Activated CD4-positive, alpha-beta T cell treated with anti-CD3 and anti-CD28 coated beads, Interleukin-2, amount 50 U/mL, for 1 hour (primary cell): ENCODE measurements at places on chromosomes 5 and 9.

DNA sequence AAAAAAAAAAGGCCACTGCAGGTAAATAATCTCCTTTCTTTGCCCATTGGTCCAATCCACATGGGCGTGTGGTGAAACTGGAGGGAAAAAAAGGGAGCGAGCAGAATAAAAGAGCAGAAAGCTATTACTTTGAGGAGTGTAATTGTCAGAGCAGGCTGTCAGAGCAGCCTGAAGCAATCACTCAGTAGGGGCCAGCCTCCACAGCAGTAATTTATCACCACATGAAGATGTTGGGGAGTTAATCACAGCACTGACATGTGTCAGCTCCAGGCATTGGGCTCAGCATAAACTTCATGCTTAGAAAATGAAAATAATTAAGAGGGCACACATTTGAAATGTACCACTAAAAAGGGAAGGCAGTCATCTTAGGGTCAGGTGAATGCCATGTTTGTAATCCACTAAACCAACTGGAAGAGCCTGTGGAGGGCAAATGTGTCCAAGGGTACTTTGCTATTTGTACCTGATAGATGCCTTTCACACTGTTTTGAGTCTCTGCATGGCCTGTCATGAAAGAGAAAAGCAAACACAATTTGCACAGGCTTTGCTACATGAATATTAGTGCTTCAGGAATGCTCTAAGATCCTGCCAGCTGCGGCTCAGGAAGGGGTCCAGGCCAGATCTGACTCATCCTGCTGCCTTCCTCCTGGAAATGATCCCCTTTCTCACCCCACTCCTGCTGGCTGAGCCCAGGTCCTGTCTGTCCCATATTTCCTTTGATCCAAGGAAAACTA, 2.9 kb upstream of the PTGER4 start:
- no peak for DNase-seq

DNA sequence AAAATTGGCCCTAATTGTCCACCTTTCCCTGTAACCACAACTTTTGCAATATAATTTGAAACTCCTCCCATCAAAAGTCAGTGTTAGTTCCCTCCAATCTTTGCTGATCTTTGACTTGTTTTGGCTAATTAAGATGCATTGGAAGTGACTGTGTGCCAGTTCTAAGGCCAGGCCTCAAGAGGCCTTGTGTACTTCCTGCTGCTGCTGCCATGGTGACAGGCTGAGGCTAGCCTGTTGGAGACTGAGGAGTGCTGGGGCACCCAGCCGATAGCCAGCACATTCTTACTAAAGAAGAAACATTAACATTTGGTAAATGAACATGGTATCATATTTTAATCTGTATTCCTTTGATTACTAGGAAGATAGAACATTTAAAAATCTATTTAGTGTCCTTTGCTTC, 86.5 kb downstream of the SREK1 start:
- DNase-seq, result no peak

DNA sequence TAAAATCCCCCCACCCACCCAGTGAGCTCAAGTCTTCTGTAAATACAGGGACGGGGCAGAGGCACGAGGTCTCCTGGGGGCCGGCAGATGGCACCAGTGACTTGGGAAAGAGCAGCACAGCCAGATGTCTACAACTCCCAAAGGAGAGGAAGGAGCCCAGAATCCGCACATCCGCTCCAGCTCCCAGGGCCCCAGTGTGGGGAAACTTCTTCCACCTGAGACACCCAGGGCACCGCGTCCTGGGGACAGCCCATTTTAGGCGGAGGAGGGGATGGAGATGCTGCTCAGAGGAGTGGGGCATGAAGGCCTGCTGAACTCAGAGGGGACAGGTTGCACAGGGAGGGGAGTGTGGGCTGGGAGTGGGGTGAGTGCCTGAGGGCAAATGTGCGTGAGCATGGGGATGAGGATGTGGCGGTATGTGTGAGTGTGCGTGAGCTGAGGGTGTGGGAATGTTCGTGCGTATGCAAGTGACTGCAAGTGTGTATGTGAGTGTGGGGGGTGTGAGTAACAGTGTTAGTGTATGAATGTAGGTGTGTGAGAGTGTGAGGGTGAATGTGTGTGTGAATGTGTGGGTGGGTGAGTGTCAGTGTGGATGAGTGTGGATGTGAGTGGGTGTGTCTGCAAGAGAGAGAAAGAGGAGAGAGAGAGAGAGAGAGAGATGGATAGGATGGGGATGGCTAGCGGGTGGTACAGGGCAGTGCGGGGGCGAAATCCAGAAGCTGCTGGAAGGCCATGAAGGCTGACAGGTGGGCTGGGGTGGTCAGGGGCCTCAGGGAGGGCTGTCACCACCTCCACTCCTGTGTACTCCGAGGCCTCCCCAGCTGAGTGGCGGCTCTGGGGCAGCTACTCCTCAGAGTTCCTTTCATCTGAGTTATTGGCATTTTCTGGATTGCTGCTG, 63.5 kb downstream of the DUSP1 start:
- DNase-seq, result no peak

- DNase-seq, result no peak
Measured at GRCh38 chr9:9538766-9539165, 1074.0 kb downstream of the PTPRD start.

GRCh38 chr9:132631280-132631679, 38.5 kb downstream of the DDX31 start:
- no peak for DNase-seq

GRCh38 chr5:142109331-142110045, 909 bp downstream of the NDFIP1 start:
- no peak for DNase-seq

- no peak for DNase-seq
Measured at GRCh38 chr9:115992834-115993233, 160.8 kb upstream of the PAPPA start.

- DNase-seq, result no peak
Measured at GRCh38 chr5:94693043-94693822, 74.8 kb downstream of the SLF1 start.

- DNase-seq, result no peak
Measured at GRCh38 chr5:124935065-124935464, 188.6 kb upstream of the ZNF608 start.

GRCh38 chr5:10323588-10324488, 16.1 kb upstream of the CMBL start:
- DNase-seq, result no peak

GRCh38 chr5:138444774-138445546, 6.1 kb downstream of the REEP2 start:
- DNase-seq, result no peak

- DNase-seq, result no peak
Measured at GRCh38 chr9:130563797-130564196, 15.6 kb upstream of the FUBP3 start.

DNA sequence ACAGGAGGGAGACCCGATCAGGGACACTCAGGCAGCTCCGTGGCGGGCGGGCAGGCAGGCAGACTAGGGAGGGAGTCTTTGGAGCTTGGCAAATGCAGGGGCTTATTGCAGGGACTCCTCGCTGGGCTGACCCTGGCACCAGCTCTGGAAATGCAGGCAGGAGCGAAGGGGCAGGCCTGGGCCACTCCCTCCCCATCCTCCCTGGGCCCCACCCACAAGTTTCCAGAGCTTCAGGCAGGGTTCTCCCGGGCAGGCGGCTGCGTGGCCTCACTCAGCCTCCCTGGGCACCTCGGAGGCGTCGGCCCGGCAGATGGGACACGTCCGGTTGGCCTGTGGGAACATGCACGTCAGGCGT, 8.5 kb downstream of the RNF44 start:
- DNase-seq, result no peak

DNA sequence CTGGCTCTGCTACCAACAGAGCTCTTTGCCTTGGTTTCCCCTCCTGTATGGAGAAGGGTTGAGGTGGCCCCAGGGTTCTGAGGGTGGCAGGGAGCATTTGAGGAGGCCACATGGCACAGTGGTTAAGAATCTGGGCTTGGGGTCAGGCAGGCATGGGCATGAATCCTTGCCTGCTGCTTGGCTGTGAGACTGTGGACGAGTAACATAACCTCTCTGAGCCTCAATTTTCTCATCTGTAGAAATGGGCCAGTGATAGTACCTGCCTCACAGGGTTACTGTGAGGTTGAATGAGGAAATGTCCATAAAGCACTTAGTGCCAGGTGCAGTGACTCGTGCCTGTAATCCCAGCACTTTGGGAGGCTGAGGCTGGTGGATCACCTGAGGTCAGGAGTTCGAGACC, 5.1 kb upstream of the NDST1 start:
- DNase-seq, result no peak

- no peak for DNase-seq
Measured at GRCh38 chr5:179794575-179794974, 789 bp downstream of the LTC4S start.

DNA sequence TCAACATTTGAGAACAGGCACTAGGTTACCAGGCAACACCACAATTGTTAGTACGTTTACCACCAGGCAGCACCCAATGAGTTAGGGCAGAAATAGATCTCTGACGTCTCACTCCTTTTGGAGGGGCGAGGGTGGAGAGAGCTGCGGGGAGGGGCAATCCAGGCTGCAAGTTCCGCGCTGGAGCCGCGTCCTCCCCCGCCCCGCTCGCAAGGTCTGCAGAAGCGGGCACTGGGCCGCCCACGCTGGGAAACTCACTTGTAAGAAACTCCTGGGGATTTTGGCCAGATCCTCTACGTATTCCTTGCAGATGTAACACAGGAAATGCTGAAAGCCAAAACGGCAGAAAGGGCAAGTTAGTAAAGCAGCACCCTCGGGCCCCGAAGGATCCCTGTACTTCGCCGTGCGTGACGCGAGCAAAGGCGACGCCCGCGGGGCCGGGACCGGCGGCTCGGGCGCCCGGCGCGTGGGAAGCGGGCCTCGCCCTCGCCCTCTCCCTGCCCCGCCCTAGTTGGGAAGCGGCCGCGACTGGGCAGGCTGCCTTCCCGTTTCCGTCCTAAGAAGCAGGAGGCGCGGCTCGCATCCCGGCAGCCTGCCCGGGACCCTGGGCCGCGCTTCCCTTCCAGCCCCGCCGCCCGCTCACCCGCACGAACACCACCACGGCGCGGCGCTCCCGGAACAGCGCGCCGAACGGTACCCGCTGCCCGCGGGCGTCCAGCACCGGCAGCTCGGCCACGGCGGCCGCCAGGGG, 493 bp downstream of the PRXL2C start:
- DNase-seq, result peak; percentile 80

DNA sequence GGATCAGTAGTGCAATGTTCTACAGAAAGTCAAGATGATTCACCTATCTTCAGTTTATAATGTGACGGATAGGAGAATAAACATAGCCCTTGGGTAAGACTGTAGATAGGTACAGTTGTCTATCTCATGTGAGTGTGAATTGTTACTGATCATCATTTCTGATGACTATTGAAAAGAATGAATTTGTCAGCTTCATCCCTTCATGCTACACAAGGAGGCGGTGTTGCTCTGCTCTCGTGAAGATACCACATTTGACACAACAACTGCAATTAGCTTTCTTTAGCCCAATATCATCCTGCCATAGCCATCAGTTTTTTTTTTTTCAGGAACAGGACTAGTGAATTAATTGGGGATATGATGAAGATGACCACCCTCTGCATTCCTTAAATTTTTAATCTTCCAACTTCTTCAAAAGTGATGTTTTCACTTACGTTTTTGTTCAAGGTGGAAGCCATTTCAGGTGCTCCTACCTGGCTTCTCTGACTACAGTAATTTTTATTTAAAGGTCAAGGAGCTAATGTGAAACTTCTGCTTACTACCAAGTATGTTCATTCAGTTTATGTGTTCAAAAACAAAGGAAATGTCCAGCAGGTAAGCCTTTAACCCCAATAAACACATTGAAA, 152.9 kb upstream of the MOCS2 start:
- no peak for DNase-seq
